ENCODE measurements at places on chromosomes 5 and 9. TPM values are rescaled to one million over a fixed set of nuclear protein-coding genes. Genes with fewer than 3 reads are reported as not detected.

CDC23 gene
- 43.3 TPM for total RNA-seq

BAAT gene
- total RNA-seq: 0.58 TPM

GRCh38 chr9:95366731-95367325 is 49.3 kb upstream of the FANCC start:
- DNase-seq: peak; percentile 52

DNA sequence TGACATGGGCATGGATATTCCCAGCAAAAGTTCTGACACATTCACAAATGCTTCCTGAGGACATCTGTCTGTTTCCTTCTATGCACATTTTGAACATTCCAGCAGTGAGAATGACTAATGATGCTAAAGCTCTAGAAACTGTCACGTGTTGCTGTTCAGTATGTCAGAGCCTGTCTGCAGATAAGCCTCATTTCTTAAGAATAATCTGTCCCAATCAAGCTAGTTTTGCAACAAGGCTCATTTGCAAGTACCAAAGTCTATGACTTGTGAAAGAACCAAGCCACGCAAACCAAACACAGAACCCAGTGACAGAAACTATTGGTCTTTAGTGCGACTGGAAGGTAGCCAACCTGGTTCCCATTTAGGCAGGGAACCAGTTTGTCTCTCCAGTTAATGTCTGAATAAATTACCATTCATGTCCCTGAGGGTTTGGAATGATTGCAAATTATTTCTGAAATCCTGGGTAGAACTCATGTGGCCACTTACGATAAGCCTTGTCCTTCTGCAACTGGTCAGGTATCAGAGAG is 178.5 kb downstream of the C9orf152 start:
- no peak for DNase-seq

GRCh38 chr9:121976751-121977150 is 116.4 kb downstream of the TTLL11 start:
- DNase-seq: no peak

DNA sequence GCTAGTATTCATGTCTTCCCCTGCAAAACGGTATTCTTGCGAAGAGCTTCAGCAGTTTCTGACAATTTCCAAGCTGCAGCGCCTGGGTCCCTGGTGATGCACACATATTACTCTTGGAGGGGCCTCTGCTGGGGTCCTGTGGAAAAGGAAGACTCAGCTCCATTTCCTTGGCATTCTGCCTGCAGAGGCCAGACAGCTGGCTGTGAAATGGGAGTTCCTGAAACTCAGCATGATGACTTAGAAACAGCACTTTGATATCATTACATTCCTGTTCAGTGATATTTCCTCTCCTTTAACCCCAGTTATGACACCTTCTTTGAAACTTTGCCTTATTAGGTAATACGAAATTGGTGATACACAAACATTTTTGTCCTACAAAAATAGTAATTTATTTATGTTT is 98.5 kb downstream of the APBA1 start:
- DNase-seq: no peak

- DNase-seq: peak; percentile 23
Measured at GRCh38 chr9:15622318-15622971, 69.6 kb downstream of the CCDC171 start.

DNA sequence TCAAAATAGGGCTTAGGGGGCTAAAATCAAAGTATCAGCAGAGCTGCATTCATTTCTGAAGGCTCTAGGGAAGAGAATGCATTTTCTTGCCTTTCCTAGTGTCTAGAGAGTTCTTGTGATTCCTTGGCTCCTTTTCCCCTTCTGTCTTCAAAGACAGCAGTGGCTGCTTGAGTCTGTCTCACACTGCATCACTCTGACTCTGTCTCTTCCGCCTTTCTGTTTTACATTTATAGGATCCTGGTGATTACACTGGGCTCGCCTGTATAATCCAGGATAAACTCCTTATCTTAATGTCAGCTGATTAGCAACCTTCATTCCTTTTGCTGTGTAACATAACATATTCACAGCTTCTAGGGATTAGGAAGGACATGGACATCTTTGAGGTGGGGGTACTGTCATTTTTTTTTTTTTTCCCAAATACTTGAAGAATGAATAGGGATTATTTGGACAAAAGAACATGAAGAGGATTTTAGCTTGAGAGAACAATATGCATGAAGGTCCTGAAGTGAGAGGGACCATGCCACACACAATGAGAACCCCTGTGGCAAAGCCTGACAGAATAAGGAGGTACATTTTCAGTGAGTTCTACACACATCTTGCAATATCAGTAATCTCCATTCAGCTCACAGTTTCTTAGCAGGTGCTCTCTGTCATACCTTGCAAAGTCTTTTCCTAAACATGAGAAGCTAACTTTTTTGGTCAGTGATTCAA is 267.6 kb downstream of the FAM170A start:
- DNase-seq: no peak

DNA sequence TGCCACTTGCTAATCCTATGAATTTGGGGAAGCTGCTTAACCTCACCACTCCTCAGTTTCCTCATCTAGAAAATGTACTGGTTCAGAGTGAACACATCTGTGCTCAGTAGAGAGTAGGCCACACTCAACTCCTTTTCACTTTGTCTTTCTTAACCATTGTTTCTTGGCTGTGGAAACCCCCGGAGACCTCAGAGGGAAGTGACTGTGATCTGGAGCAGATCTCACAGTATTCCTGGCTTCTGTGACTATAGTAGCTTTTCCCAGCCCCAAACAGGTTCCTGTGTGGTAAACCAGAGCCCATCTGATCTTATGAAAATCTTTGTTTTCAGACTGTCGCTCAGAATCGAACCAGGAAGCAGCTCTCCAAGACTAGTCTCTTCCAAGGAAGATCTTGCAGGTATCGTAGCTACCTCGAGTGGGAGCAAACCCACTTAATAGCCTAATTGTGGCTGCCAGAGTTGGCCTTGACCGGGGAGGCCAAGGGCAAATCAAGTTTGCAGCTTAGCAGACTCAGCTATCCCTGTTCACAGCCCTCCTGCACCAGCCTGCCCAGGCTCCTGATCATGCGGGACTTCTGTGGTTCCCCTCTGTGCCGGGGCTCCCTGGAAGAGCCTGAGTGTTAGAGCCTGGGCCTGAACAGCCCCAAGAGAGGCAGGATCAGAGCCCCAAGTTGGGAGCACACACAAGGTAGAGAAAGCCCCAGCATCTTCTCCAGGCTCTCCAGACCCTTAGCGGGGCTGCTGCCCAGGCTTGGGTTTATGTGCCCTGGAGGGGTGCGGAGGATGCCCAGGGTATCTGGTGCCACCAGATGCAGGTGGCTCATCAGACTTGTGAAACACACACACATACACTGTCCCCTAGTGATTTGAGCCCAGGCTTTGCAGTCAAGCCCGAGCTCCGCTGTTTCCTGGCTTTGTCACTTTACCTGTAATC is 52.2 kb upstream of the ANGPTL2 start:
- DNase-seq: no peak

GRCh38 chr9:2729721-2730120 is 12.4 kb downstream of the KCNV2 start:
- no peak for DNase-seq

DNA sequence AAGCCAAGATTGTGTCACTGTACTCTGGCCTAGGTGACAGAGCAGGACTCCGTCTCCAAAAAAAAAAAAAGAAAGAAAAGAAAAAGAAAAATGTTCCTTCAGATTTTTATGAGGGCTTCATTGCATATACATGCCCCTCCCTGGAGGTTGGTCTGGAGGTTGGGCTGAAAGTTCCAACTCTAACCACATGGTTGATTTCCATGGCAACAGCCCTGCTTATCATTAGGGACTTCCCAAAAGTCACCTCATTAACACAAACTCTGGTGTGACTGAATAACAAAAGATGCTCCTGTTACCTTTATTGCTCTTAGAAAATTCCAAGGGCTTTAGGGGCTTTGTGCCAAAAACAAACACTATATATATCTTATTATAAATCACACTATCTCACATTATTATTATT is 113.8 kb downstream of the TMC1 start:
- DNase-seq: peak; percentile 82
